Fibroblast of lung (primary cell): ENCODE measurements at places on chromosomes 3 and 15. TPM values are rescaled to one million over a fixed set of nuclear protein-coding genes. Genes with fewer than 3 reads are reported as not detected.
A peak's percentile ranks its signal among the peaks of the same experiment; 100 is the strongest.

Gene NSUN3
- total RNA-seq = 13.4 and 23.1 TPM in 2 replicates

DNA sequence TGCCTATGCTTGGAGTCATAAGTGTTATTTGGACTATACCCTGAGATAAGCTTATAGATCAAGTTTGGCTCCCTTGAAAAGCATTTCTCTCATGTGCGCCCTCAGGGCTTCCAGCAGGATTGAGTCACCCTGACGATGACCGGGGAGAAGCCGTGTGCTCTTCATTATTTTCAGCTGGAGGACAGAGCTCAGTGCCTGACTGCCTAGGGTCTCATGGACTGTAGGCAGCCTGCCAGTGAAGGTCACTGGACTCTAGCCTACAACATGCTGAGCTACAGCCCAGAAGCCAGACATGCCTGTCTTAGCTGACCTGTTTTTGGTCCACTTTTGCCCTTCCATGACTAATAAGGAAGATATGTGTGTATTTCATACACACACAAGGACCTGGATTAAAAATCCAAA lies 31.6 kb upstream of the NUDT16 start:
- peak; percentile 38 for DNase-seq

GRCh38 chr3:126314790-126315658 lies 42.2 kb downstream of the KLF15 start:
- DNase-seq = no peak

Gene ISG20
- 3.0 and 3.1 TPM in 2 replicates for total RNA-seq

Gene FBLN2
- total RNA-seq = 138 and 184 TPM in 2 replicates

- DNase-seq = peak; percentile 62
These were observed 32.9 kb downstream of the GJD2 start for GRCh38 chr15:34721802-34722438.

Gene CDV3
- total RNA-seq = 218 and 221 TPM in 2 replicates

- no peak for DNase-seq
These were observed 762.4 kb upstream of the DPPA4 start for GRCh38 chr3:110099711-110100110.

DNA sequence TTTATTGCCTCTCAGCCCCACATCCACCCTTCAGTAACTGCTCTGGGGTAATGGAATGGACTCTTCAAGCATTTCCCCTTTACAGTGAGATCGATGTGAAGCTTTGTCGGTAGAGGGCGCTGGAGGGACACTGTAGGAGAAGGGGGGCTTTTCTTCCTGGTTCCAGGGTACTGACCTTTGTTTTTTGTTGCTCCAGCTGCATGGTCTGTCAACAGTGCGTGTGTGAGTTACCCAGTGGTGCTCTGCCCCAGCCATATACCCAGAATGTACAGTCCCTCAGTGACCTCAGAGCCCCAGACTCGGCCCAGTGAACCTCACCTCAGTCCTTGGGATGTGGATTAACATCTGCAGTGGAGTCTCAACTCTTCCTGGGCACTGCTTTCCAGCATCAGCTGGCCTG lies 180.3 kb upstream of the TSC22D2 start:
- peak; percentile 74 for DNase-seq
